ENCODE measurements at places on chromosomes 2 and 18.

DNA sequence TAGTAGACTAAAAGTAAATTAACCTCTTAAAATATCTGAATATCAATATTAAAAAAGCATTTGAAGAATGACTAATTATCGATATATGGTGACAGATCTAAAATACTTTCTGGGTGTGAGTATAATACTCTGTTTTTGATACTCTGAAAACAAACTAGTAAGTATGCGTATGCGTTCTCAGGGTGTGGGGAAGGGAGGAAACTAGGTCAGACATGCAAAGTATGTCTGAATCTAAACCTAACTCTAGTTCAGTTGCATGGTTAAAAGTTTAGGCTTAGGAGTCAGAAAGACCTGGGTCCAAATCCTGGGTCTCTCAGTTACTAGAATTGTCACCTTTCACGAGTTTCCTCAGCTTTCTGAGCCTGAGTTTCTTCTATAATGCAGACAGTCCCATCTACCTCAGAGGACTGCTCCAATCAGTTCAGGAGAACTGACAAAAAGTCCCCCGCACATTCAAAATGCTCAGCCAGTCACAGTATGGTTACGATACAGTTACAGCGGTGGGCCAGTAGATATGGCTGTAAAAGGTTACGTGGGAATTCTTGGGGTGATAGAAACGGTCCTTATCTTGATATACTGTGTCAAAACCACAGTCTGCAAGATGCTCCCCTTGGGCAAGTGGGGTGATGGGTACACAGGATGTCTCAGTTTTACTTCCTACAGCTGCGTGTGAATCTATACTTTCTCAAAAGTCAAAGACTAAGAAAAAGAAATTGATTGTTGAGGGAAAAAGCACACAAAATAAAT lies 29.2 kb downstream of the UNC50 start:
- DNase-seq: peak; percentile 19

DNA sequence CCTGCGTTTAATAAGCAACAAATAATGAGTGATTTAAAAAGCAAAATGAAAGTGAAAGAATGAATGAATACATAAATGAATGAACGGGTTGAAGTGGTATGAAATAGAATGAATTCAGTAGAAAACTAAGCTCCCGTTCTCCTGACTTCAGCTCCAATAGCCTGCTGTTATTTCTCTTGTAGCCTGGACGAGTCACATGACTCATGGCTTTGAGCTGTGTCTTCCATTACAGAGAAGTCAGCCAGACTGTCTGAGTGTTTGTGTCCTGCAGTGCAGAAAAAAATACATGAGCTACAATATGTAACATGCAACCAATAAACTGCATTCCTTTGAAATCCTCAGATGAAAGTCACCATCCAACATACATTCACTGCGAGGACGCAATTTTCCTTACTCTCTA lies 21.2 kb downstream of the SCG2 start:
- no peak for DNase-seq

DNA sequence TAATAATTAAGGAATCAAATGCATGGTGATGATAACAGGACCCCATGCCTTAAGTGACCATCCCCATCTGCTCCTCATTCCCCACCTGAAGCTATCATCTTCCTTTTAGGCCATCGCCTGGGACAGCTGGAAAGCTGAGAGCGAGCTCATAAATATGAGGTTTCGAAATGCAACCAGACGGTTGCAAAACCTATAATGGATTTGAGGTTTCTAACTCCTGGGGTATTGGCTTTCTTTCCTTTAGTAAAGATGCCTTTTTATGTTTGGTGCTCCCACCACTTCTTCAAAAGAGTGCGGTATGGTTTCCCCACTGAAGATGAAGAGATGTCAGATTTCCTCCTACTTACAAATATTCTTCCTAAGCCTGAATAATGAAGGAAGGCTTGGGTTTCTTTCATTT lies 1589.5 kb upstream of the PIK3C3 start:
- DNase-seq: no peak

DNA sequence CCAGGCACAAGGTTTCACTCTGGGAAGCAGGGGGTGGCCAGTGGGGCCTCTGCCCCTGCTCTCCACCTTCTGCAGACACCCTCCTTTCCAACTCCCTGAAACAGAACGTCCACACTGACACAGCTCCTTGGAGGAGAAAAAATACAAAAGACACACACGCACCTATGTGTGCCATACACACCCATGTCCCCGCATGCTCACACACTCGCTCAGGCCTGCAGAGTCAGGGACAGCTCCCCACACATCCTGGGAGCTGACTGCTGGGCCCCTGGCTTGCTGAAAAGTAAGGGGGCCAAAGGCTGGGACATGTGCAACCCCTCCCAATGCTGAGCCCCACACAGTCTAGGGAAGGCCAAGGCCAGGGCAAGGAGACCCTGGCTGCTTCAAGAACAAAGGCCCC lies 200.5 kb downstream of the TNS1 start:
- no peak for DNase-seq

GRCh38 chr2:121356058-121356640 lies 71.1 kb upstream of the TFCP2L1 start:
- no peak for DNase-seq

DNA sequence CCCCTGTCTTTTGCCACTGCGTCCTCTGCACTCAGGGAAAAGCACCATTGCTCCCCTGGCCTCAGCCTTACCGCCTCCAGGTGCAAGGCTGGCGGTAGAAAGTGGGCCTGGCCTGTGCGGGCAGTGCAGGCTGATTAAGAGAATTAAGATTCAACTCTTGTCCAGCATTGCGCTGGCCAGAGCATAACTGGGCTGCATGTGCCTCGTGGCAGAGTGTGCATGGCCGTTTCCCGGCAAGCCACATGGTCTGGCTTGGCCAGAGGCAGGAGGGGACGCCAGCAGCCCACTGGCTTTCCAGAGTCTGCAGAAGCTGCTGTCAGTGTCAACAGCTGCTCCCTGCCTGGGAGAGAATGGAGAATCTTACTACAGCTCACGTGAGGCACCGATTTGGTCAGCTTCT lies 12.3 kb downstream of the NTSR2 start:
- DNase-seq: no peak

- DNase-seq: no peak
These were observed 25.7 kb upstream of the THOC1 start for GRCh38 chr18:293536-293935.
